Esophagus squamous epithelium (tissue), 5 donors: ENCODE measurements at places on chromosomes 11 and 22. TPM values are rescaled to one million over a fixed set of nuclear protein-coding genes. Genes with fewer than 3 reads are reported as not detected.
A peak's percentile ranks its signal among the peaks of the same experiment; 100 is the strongest.

GRCh38 chr22:32764330-32765131, 37.0 kb upstream of the TIMP3 start:
- peak overlapping the region; percentile 53 for H3K27ac ChIP-seq
- peaks cover 13% of the 10 kb centered on the region for H3K27me3 ChIP-seq
- no peak overlapping the region for H3K4me3 ChIP-seq
- no peak for DNase-seq
- peaks cover 22% of the 10 kb centered on the region for H3K4me1 ChIP-seq

The ALDH3B1 gene
- total RNA-seq, result 10.7 TPM

GRCh38 chr11:3684129-3684818, 13.1 kb upstream of the CHRNA10 start:
- no peaks in the 10 kb centered on the region for H3K4me1 ChIP-seq
- H3K36me3 ChIP-seq, result peaks cover 49% of the 10 kb centered on the region
- no peak overlapping the region for H3K27ac ChIP-seq

- H3K27ac ChIP-seq, result peak overlapping the region; percentile 80
- H3K4me3 ChIP-seq, result no peak overlapping the region
- no peak for DNase-seq
- peaks cover 14% of the 10 kb centered on the region for H3K4me1 ChIP-seq
- peaks cover 50% of the 10 kb centered on the region for H3K36me3 ChIP-seq
Measured at GRCh38 chr11:72683782-72684200, 9.6 kb upstream of the PDE2A start.

- no peak for DNase-seq
- peak overlapping the region; percentile 95 for H3K27ac ChIP-seq
- peaks cover 16% of the 10 kb centered on the region for H3K36me3 ChIP-seq
- H3K27me3 ChIP-seq, result no peaks in the 10 kb centered on the region
- H3K4me1 ChIP-seq, result peaks cover 81% of the 10 kb centered on the region
Measured at GRCh38 chr11:62880231-62880802, 379 bp upstream of the SLC3A2 start.

- peaks cover 78% of the 10 kb centered on the region for H3K27me3 ChIP-seq
Measured at GRCh38 chr11:2193099-2193887, 21.7 kb upstream of the TH start.

The TTC36 gene
- total RNA-seq, result not detected

The IRAG1 gene
- total RNA-seq, result 3.5 TPM

DNA sequence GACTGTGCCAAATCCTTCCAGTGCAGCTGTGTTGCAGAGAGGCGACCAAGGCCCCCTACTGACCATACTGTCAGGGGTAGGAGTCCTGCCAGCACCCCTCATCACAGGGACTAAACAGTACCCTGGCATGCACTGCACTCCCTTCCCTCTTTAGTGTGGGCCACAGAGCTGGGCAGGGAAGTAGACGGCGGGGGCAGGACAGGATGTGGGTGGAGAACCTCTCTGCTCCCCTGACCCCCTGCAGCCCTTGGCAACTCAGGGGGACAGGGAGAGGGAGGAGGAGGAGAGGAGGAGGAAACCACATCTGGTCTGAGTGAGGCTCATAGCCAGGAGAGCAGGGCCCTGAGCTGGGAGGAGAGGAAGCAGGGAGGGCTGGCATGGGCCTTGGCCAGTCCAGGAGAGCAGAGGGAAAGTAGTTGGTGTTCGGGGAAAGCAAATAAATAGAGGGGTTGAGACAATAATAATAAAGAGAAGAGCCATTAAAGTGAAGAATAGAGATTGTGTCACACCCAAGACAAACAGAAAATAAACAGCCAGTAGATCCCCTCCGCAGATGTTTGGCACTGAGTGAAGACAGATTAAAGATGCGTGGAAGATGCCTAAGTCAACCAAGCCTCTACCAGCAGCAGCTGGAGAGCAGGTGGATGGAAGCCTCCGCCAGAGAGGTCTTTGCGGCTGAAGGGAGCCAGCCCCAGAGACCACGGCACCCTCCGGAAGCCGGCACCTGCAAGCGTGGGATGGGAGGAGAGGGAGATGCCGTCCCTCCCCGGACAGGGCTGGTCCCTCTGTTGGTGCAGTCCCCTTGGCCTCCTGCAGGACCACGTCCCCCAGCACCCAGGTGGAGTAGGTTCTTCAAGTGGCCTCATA, 61.5 kb downstream of the RPUSD4 start:
- peaks cover 33% of the 10 kb centered on the region for H3K4me1 ChIP-seq
- no peak for DNase-seq
- no peak overlapping the region for H3K4me3 ChIP-seq
- no peaks in the 10 kb centered on the region for H3K36me3 ChIP-seq

DNA sequence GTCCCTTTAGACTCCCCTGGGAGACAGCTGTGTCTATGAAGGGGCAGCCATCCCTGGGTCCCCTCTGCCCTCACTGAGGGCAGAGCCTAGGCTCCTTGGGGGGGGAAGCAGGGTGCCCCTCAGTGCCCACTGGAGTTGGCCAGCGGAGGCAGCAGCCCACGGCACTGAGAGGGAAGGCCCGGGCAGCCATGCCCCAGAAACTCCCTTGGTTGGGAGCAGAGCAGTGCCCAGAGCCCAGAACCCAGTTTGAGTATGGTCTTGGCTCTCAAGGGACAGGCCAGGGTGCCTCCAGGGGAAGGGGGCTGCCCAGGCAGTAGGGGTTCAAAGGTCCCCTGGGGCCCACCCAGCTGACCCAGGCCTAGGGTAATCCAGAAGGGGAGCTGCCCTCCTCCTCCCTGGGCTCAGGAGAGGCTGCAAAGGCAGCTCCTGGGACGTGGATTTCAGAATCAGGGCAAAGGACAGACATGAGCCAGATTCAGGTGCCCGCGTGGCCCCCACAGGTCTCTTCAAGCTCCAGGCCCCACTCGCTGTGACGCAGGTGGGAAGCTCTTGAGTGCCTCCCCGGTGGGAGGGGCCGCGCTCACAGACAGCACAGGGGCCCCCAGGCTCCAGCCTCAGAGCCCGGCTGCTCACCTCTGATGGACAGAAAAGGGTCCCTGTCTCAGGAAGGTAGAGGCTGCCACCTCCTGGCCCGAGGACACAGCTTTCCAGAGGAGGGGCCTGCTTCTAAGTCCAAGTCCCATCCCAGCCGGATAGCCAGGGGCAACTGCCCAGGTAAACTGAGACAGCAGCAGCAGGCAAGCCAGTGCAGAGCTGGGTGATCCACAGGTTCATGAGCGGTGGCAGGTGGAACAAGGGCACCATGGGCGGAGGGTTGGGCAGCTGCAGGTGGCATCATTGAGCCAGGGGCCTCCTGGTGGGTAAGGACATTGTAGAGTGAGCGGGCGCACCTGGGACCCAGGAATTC, 2.6 kb downstream of the C11orf21 start:
- peaks cover 20% of the 10 kb centered on the region for H3K27me3 ChIP-seq
- no peak for DNase-seq
- H3K27ac ChIP-seq, result no peak overlapping the region
- H3K36me3 ChIP-seq, result no peaks in the 10 kb centered on the region

DNA sequence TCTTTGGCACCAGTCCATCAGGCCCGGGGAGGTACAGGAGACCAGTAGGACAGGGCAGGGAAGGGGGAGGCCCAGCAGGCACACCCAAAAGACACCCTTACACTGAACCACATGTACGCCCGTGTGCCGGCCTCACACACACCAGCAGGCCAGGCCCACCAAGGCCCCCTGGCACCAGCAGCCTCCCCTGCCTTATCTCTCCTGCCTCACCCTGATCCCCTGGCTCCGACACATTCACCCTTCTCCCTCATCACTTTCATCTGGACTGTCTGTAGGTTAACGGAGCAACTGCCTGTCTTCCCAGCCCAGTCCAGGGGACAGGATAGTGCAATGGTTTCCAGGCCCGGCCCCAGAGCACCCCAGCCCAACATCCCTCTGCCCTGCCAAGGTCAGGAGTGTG, 4.9 kb downstream of the CDKN1C start:
- H3K4me3 ChIP-seq, result no peak overlapping the region
- DNase-seq, result no peak
- H3K4me1 ChIP-seq, result peaks cover 5% of the 10 kb centered on the region

The FADS3 gene
- total RNA-seq, result 16.0 TPM

GRCh38 chr11:114277637-114278341, 18.4 kb upstream of the NNMT start:
- no peak for DNase-seq
- no peak overlapping the region for H3K4me3 ChIP-seq
- H3K36me3 ChIP-seq, result no peaks in the 10 kb centered on the region
- H3K27me3 ChIP-seq, result no peaks in the 10 kb centered on the region

DNA sequence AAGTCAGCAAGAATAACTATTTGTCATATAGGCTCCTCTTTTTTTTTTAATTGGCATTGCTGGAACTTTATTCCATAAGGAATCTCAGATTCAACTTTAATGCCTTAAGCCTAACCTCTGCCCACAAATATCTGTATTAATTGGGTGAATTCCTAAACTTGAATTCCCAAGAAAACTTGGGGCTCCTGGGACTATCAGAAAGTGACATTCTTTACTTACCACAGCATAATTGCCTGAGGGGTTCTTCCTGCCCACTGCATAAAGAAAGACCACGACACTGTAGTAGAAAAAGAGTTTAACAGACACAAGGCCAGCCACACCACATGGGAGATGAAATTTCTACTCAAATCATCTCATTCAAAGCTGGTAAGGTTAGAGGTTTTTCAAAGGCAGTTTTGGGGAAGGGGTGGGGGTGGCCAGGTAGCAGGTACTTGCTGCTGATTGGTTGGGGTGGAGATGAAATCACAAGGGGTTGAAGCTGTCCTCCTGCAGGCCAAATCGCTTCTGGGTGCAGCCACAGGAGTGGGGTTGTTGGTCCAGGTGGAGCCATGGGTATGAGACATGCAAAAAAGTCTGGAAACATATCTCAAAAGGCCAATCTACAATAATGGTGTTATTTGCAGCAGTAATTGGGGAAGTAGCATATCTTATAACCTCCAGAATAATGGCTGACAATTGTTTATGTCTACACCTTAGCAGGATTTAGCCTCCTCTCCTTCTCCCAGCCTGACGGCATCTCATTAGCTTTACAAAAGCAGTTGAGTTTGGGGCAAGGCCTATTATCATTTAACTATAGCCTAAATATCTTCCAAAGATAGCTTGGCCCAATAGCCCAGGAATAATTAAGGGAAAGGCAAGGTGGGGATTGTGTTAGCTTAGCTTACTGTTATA, 4.8 kb upstream of the NLRP10 start:
- no peak overlapping the region for H3K27ac ChIP-seq
- DNase-seq, result no peak
- no peaks in the 10 kb centered on the region for H3K36me3 ChIP-seq

- H3K36me3 ChIP-seq, result no peaks in the 10 kb centered on the region
- no peaks in the 10 kb centered on the region for H3K27me3 ChIP-seq
- no peak overlapping the region for H3K4me3 ChIP-seq
- no peak overlapping the region for H3K27ac ChIP-seq
- DNase-seq, result no peak
- no peaks in the 10 kb centered on the region for H3K4me1 ChIP-seq
Measured at GRCh38 chr22:48553694-48554308, 1273.9 kb downstream of the BRD1 start.

DNA sequence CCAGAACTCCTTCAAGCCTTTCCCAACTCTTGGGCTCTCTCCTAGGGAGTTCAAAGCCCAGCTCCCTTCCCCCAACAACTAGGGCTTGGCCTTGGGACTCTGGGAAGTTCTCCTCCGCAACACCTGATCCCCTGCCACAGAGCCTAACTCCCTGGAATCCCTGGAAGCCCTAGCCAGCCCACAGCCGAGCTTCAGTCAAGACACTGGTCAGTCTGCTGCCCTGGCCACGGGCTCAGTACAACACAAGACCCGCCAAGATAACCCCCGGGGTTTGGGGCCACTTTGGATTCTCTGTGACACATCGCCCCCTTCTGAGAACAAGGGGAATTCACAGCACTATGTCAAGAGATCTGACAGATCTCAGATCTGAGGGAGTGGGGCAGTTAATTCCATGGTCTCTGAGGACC, 58.3 kb downstream of the SLC22A12 start:
- H3K4me1 ChIP-seq, result no peaks in the 10 kb centered on the region
- H3K36me3 ChIP-seq, result no peaks in the 10 kb centered on the region
- no peak overlapping the region for H3K4me3 ChIP-seq
- no peak for DNase-seq
- H3K27me3 ChIP-seq, result no peaks in the 10 kb centered on the region
- no peak overlapping the region for H3K27ac ChIP-seq
